ENCODE measurements at places on chromosomes 12 and 14.

GRCh38 chr12:19576506-19577280, 137.4 kb downstream of the AEBP2 start:
- DNase-seq: no peak

DNA sequence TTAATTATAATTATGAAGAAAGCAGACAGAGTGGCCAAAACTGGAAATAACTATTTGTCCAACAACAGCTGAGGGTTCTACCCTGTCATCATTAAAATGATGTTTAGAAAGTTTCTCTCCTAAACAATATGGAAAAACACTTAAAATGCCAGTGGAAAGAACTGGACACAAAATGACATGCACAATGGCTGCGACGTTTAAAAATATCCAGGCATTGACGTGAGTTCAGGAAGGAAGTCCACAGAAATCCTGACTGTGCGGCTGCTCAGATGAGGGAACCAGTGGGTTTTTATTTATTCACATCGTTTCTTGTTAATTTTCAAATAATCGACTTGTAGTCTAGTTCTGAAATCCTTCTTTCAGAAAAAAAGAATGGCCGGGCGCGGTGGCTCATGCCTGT, 58.3 kb downstream of the CCNK start:
- no peak for DNase-seq

DNA sequence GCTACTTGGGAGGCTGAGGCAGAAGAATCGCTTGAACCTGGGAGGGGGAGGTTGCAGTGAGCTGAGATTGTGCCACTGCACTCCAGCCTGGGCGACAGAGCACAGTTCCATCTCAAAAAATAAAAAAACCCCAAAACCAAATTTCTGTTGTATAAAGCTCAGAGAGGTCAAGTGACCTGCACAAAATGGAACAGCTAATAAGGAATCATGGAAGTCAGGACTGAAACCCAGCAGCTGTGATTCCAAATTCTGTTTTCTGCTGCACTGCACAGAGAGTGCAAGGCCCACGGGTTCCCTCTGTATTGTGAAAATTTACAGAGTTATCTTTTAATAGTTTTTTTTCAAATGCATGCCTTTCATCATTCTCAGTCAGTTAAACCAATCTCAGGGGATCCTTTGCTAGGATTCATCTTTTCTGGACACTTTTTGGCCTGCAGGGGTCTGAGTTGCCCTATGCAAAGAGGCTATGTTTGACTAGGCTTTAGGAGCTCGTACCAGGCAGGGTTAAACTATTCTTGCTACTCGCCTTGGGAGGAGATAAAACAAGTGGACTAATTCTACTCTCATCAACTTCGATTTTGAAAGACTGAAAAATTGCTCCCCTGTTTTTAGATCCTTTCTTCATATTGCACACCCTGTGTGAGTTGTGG, 26.1 kb upstream of the AACS start:
- no peak for DNase-seq

DNA sequence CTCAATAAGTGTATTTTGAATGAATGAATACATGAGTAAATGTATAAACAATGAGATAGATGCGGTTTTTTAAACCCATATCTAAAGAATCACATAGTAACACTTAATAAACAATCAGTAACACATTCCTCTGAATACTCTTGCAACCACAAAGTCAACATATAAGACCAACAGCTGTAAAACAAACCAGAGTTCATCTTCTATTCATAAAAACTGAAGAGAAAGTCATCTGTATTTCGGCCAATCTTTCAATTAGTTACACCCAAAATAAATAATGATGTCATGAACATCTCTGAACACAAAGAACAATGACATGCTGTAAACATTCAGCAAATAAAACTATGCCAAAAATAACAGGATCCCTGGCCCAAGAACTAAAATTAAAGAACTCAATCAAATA, 47.2 kb downstream of the ARMH4 start:
- no peak for DNase-seq
